Psoas muscle (tissue), 8 donors: ENCODE measurements at places on chromosomes 3 and 15. TPM values are rescaled to one million over a fixed set of nuclear protein-coding genes. Genes with fewer than 3 reads are reported as not detected.

FSTL1 gene
- total RNA-seq: 62.6 TPM

DNA sequence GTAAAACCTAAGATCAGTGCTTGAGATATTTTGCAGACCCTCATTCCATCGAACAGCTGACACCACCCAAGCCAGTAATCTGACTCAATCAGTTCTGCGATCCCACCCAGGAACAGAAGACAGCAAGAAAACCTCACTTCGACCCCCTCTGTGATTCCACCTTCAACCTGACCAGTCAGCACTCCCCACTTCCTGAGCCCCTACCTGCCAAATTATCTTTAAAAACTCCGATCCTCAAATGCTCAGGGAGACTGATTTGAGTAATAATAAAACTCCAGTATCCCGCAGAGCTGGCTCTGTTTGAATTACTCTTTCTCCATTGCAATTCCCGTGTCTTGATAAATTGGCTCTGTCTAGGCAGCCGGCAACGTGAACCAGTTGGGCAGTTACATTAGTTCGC, 25.7 kb upstream of the CLDN16 start:
- DNase-seq: no peak

PROS1 gene
- total RNA-seq: 5.2 TPM

GOLGA8G gene
- not detected for total RNA-seq

DNA sequence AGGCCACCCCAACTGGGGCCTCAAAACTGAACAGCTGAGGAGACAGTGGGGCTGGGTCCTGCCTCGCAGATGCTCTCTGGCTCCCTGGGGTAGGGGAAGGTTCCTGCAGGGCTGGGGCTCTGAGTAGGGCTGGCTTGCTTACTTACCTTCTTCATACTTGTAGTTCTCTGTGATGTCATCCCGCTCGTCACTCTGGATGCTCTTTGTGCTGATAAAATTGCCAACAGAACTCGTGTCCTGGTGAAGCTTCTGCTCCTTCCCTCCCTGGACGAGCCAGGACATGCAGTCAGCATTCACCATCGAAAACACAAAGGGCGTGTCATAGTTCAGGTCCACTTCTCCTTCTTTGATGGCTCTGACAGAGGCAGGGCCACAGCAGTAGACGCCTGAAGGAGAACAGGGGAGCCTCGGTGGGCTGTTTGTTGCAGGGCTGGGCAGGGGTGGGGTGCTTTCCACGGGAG, 17.9 kb upstream of the EPB42 start:
- DNase-seq: no peak

GRCh38 chr3:49386056-49386756, 25.6 kb downstream of the RHOA start:
- no peak for DNase-seq

GRCh38 chr3:134374791-134375581, 739 bp upstream of the AMOTL2 start:
- peak; percentile 79 for DNase-seq

GRCh38 chr15:31799715-31800321, 230.5 kb upstream of the CHRNA7 start:
- no peak for DNase-seq

GRCh38 chr15:46901001-46901400, 816.3 kb upstream of the SEMA6D start:
- no peak for DNase-seq

ZNF385D gene
- 7.1 TPM for total RNA-seq

- DNase-seq: no peak
These were observed 39.7 kb downstream of the CYP11A1 start for GRCh38 chr15:74327756-74328155.

MCCC1 gene
- total RNA-seq: 15.6 TPM

DNA sequence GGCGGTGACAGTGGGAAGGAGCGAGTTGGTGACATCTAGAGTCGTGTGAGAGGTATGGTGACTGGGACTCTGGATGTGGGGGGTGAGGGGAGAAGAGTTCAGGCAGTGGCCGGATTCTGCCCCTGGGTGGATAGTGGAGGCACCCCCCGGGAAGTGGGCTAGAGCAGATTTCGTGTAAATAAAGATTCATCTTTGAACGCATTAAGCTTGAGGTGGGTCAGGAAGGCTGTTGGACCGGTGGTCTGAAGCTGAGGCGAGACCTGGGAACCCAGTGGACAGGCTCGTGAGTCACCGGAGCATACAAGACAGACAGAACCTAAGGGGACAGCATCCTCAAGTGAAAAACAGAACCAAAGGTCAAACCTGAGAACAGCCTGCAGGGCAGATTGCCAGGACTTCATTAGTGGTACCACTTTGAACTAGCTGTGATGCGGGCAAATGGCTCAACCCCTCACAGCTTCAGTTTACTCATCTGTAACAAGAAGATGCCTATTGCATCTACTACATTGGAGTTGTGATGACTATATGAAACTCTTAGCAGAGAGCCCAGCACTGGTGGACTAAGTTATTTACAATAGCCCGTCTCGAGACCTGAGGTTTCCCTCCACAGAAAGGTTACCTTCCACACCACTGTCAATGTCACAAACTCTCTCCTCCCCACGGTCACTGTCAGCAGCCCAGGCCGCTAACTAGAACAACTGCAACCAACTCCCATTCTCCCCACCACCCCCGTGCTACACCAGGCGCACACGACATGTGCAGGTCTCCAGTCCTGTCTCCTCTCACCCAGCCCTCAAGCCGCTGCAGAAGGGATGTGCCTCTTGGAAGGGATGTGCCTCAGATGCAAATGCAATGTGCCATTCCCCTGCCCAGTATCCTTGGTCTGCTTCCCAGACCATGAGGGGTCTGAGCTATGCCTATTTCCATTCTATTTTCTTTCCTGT, 901 bp upstream of the CLN6 start:
- no peak for DNase-seq

DNA sequence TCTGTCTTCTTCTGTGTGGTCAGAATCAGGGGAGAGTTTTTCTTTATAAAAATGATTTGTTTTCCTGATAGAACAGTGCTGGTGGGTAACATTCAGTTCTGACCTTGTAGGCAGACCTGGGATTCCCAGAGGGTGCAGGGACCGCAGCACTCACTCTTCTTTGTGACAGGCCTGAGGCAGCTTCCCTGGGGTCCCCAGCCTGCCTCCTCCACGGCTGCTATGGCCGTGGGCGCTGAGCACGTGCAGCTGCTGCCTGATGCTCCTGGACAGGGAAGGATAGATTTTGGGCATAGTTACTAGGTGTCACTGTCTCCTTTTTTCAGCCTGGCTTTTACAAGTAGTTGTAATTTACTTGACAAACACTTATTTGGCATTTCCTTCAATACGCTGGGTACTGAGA, 39.1 kb downstream of the CACNA1D start:
- no peak for DNase-seq

- DNase-seq: no peak
These were observed 5.2 kb downstream of the GLB1 start for GRCh38 chr3:33091746-33092145.

NSMCE3 gene
- total RNA-seq: 6.5 TPM

DNA sequence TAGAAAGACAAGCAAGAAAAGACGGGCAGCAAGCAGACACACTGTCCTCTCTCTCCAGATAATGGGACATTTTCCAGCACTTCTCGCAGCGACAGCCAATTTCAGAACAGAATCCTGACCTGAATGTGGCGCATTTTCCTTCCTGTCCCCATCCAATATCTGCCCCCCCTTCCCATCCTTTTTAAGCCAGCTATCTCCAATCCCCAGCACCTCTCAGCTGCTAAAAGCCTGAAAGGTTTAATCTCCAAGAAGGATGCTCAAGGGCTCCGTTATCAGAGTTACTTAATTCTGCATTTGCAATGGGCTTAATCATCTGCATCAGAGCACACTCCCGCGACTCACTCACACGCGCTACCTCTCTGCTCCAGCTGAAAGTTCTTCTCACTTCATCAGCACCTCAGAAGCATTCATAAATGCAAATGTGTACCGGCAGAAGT, 50.5 kb downstream of the SRGAP3 start:
- DNase-seq: no peak

- peak; percentile 76 for DNase-seq
These were observed 2.8 kb downstream of the FURIN start for GRCh38 chr15:90871139-90871715.

- DNase-seq: no peak
These were observed 104.9 kb upstream of the MANF start for GRCh38 chr3:51280176-51280575.

DNA sequence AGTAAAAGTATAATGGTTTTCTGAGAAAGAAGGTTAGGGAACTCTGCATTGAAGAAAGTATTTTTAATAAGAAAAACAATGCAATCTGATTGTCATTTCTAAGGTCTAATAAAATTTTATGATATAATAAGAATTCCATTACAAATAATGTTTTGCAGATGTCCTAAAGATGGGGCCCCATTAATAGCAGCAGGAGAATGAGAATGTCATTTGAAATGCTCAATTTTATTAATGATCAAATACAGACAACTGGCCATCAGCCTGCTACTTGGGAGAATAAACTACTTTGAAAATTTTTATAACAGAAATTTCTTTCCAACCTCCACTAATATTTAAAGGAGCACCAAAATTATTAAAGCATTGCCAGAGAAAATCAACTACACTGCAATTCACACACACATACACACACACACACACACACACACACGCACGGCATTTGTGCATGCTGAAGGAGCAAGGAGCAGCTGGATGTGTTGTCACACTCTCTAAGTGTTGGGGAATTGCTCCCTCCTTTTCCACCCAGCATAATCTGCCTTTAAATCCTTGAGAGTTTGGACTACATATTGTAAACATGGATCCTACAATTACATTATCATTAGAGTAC, 109.5 kb downstream of the THRB start:
- no peak for DNase-seq

- DNase-seq: no peak
These were observed 256.8 kb upstream of the RARB start for GRCh38 chr3:25171118-25171807.

TTLL13 gene
- not detected for total RNA-seq

LINGO1 gene
- 0.42 TPM for total RNA-seq

GRCh38 chr3:69179740-69180372, 57.5 kb upstream of the LMOD3 start:
- DNase-seq: no peak

GRCh38 chr15:73854265-73854664, 19.1 kb upstream of the TBC1D21 start:
- DNase-seq: no peak

GRCh38 chr3:184942735-184943134, 130.8 kb downstream of the VPS8 start:
- no peak for DNase-seq

BSN gene
- 0.95 TPM for total RNA-seq

DNA sequence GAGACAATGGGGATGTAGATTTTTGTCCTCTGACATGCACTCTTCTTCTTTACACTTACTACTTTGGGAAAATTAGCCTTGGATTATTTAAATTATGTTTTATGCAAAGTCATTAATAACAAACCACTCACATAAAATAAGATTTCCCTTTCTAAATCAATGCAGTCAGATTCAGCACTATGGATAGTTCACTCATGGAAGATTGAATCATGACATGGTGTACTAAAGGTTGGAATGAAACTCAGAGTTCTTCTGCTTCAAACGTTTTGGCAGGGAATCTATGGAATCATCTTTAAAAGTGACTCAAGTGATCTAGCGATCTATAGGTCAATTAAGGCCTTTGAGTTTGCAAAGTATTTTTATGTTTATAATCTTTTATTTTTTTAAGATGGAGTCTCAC, 154.3 kb downstream of the KCNMB2 start:
- no peak for DNase-seq

- DNase-seq: no peak
These were observed 46.6 kb downstream of the APH1B start for GRCh38 chr15:63323798-63324563.

DNA sequence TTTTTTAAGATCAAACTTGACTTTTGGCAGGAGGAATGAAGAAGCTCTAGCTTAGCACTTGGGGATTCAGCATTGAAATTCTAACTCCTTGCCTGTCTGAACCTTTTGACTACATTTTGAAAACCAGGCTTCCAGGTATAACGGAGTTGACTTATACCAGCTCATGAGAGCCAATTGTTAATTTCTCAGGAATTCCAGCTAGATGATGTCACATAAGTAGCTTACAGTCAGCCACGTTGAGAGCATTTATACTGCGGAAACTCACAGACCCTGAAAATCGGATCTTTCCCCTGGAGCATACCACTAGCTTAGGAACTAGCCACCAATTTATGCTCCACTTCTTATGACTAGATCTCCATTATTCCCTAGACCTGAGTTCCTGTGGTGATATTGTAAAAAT, 321.4 kb upstream of the DPH6 start:
- DNase-seq: no peak
